Activated CD4-positive, CD25-positive, alpha-beta regulatory T cell treated with anti-CD3 and anti-CD28 coated beads, Interleukin-2, amount 50 U/mL, for 72 hours (primary cell): ENCODE measurements at places on chromosomes 12 and 14.

DNA sequence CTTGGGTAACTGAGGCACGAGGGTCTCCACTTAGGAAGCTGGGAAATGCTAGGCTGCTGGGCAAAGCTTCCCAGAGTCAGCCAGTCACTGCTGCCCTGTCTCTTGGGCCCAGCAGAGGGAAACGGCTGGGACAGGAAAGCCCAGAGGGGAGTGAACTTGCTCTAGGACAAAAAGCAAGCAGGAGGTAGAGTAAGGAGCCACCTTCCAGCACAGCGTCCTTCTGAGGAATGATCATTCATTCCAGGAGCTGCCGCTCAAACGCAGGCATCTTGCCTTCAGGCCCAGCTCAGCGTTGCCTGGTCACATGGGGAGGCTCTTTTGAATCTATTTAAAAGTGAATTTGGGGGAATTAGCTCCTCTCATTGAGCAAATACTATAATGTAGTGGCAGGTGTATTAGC is 118.6 kb downstream of the CRACR2A start:
- no peak for DNase-seq

GRCh38 chr12:123250471-123251383 is 17.5 kb downstream of the MTRFR start:
- no peak for DNase-seq

DNA sequence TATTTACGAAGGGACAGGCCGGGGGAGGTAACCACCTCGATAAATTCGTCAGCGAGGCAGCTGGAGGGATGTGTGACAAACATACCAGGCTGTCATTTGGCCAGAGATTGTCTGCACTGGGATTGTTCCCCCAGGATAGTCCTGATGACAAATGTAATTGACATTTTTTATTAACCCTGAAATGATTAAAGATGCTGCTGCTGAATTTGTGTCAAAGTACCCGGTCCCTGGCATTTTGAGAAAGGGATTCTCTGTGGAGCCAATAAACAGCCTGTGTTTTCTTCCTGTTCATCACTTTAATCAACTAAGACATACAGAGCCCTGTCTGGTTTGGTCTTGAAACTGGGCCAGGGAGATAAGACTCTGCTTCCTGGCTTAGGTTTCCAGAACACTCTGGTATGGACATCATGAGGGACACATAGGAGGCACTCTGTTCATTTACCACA is 117.6 kb downstream of the SLC25A47 start:
- no peak for DNase-seq

DNA sequence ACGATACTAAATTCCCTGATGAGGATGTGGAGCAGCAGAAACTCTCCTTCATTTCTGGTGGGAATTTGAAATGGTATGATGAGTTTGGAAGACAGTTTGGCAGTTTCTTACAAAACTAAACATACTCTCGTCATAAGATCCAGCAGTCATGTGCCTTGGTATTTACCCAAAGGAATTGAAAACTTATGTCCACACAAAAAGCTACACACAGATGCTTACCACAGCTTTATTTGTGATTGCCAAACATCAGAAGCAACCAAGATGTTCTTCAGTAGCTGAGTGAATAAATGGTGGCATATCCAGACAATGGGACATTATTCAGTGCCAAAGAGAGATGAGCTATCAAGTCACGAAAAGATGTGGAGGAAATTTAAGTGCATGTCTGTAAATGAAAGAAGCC is 10.7 kb upstream of the APOLD1 start:
- DNase-seq: no peak

DNA sequence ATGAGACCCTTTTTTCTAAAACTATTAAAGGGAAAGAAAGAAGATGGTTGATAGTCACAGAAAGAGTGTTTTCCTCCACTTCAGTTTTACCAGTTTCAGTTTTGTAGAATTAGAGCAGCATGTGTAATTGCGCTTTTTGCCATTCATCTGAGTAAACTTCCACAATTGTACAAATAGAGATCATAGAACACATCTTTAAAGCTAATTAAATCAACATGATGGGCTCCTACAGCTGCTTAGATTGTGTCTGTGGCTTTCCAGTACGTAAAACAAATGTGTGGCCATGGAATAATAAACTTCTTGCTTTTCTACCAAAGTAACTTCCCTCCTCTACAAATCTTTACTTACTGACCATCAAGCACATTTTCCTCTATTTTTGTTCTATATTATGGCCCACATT is 84.2 kb upstream of the LRIG3 start:
- no peak for DNase-seq

DNA sequence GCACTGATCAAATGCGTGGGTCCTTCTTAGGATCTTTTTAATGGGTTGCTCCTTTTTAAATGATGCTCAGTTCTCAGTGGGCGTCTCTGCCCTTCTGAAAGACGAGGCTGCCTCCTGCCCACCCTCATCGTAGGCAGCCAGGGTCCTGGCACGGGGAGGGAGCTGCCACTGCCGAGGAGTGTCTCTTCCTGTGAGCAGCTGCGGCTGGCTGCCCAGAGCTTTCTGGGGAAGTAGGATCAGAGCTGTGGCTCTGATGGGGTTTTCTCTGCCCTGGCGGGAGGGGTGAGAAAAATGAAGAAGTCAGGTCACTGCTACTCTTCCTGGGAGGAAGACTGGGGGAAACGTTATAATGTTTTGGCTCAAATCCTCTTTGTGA is 31.1 kb upstream of the BEGAIN start:
- DNase-seq: no peak

DNA sequence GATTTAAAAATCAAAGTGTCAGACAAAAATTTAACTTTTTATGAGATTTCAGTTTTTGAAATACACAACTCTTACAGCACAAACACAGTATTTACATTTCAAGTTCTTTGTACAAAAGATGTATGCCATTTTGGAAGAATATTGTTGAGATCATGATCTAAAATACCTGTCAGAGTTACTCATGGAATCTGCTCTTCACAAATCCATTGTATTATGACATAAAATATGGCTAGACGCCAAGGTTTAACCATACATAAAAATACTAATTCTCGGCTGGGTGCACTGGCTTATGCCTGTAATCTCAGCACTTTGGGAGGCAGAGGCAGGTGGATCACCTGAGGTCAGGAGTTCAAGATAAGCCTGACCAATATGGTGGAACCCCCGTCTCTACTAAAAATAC is 6.2 kb upstream of the SYCP3 start:
- DNase-seq: no peak

GRCh38 chr12:18355429-18355828 is 94.1 kb downstream of the PIK3C2G start:
- DNase-seq: no peak

- no peak for DNase-seq
Observed at GRCh38 chr12:110932046-110932445, 11.7 kb upstream of the MYL2 start.

DNA sequence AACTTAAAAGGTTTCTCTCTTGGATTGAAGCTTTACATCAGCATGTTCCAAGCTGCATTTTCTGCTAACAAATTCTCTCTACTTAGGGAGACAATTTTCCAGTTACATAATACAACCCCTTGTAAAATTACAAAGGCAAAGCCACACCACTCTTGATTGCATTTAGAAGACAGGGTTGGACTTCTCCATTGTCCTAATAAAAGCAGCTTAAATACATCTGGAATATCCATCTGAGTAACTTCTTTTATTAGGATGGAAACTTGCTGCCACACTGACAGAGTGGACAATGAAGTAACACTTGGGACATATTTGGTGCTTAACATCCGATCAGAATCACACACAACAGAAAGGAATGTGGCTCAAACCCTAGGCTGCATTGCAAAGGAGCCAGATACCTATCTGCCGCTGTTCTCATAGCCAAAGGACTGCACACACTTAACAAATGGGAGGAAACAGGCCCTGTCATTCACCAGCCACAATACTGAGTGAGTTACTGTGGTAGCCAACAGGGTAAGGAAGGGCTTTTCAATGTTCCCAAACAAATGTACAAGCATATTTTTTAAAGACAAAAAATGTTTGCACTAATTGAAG is 157.2 kb downstream of the PAX9 start:
- DNase-seq: no peak

DNA sequence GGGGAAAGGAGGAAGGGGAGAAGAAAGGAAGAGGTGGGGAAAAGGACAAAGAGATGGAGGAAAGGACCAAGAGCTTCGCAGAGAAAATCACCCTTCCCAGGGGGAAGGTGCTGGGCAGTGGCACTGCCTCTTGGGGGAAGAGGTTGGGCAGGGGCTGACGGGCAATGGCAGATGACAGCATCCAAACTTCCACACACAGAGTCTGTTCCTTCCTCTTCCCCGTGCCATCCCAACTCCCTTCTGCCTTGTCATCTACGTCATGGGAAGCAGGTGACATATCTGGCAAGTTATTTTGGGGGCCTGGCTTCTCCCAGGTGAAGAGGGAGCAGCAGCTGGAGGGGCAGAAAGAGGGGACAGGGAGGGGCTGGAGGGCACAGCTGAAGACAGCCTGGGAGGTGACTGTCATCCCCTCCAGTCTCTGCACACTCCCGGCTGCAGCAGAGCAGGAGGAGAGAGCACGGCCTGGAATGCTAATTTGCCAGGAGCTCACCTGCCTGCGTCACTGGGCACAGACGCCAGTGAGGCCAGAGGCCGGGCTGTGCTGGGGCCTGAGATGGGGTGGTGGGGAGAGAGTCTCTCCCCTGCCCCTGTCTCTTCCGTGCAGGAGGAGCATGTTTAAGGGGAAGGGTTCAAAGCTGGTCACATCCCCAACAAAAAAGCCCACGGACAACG is 43.9 kb upstream of the IQSEC3 start:
- no peak for DNase-seq

- DNase-seq: no peak
Observed at GRCh38 chr12:30598889-30599288, 96.8 kb downstream of the IPO8 start.

GRCh38 chr14:90850487-90850886 is 34.3 kb upstream of the TTC7B start:
- DNase-seq: no peak

GRCh38 chr14:67265131-67265530 is 23.9 kb downstream of the PALS1 start:
- no peak for DNase-seq

GRCh38 chr14:79369359-79370332 is 841.7 kb downstream of the DIO2 start:
- no peak for DNase-seq

DNA sequence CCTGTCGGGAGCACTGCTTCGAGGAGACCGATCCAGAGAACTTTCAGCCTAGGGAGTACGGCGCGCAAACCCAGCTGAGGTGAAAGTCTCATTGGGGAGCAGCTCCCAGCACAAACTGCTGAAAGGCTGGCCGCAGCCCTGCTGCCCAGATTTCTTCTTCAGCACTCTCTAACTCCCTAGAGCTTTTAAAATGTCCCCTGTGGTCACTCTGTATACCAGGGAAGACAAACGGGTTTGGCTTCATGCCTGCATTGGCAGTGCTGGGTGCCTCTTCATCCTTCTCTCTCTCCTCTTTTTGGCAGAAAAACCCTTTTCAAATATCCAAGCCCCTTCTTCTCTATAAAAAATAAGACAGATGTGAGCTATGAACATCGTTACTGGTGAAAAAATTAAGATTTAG is 34.9 kb downstream of the BBS10 start:
- DNase-seq: no peak

DNA sequence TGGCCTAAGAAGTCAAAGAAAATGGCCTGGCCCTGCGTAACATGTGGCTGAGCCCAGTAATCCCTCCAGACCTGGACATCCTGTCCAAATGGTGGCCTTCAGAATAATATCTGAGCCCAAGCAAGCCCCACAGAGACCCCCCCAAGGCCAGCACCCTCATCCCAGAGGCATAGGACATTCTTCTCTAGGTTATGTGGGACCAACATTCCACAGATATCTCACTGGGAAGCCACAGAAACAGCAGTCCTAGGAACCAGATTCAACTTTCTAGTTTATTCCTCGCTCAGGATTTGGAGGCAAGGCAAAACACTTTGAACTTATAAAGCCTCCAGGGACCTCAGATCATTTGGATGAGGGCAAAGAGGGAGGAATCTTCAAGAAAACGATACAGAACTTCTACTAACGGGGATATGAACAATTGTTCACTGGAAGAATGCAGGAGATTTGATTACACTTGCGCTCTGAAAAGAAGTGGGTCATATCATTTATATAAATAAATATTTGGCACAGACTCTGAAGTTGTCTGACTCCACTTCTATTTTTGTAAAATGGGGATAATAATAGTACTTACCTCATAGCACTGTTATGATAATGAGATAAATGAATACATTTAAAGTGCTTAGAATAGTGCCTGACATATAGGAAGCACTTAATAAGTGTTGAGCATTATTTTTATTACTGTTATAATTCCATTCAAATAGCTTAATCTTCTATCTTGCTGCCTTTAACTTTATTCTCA is 171.5 kb downstream of the NUAK1 start:
- no peak for DNase-seq

DNA sequence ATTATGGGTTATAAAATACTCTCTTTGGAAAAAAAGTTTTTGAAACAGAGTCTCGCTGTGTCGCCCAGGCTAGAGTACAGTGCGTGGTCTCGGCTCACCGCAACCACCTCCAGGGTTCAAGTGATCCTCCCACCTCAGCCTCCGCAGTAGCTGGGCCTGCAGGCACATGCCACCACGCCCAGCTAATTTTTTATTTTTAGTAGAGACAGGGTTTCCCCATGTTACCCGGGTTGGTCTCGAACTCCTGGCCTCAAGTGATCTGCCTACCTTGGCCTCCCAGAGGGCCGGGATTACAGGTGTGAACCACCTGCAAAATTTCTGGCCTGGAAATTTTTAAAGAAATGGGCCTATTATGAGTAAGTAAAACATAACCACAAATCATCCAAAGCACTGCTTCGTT is 3.8 kb downstream of the USP15 start:
- no peak for DNase-seq

DNA sequence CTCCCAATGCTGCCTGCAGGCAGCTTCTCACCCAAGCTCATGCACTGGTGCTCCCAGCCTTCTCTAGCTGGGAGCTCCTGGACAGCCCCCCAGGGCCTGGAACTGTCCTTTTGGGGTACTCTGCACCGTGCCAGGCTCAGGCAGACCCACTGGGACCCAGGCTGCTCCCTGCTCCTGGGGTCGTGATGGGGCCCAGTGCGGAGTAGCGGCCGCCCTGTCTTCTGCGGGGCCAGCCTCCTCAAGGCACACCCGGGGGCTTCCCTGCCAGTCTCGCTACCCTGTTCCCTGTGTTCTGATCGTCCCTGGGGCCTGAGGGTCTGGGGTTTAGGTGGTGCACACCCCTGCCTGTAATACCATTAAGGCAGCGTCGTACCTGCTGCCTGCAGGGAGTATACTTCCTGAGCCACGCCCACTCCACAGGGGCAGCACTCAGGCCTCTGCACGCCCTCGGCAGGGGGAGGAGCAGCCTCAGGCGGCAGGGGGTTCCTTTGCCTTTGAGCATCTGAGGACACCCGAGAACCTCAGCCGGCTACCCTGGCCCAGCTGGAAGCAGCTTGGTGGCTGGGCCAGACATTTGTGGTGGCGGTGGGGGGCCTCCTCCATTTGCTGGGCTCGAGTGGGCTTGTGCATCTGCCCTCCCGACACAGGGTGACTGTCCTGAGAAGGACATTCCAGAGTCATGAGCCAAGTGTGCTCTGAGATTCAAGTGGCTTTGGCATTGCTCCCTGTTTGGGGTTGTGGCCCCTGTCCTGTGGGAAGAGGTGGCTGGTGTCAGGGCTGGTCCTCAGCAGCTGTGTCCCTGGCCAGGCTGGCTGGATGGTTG is 9.2 kb upstream of the CRIP2 start:
- DNase-seq: no peak
